ENCODE measurements at places on chromosomes 5 and 9.

DNA sequence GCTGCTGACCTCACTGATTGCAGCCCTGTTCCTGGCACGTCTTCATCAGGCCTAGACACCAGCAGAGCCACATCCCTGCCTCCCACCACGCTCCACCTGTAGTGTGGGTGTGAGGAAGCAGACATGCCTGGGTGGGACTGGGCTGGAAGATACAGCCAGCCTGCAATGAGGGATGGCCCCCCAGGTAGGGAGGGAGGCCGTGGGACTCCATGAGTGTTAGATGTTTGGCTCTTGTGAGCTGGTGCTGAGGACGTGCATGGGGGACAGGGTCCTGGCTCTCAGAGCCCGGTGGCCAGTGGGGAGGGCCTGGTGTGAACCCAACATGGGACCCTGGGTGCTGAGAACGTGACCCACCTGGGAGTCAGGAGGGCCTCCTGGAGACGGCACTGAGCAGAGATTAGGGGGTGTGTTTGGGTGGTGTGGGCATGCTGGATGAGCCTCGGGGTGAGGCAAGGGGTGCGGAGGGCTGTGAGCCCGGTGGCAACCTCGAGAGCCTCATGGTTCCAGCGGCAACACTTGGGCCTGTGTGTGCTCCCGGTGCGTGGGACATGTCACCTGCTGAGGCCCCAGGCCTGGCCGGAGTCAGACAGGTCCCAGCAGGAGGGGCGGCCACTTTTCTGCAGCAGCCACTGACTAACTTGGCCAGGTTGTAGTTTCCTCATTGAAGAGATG, 87.6 kb downstream of the PHF2 start:
- DNase-seq = no peak

DNA sequence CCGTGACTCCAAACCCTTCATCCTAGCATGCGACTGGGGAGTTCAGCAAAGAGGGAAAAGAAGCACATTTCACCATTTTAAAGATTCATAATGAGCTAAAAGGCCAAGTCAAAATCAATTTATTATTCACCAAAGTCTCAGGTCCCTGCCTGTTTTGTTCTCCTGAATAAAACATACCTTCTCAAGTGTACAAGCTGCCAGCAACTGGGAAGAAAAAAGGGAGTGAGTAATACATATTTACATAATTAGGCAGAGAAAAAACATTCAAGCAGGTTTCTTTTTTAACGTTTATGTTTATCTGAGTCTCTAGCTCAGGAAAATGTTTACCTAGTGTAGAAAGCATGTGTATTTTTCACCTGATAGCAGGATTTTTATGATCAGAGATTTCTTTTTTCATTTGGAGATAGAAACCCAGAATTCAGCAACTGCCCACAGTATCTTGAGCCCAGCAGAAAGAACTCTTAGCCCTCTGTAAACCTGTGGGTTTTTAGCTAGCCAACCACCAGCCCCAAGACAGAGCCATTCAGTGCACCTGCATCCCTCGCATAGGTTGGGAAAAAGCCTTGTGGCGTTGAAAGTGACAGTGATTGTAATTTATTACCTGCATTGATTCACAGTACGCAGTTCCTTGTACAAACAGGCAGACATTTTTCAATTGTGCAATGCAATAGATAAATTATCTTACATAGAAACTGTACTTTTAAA, 117.9 kb upstream of the GRIA1 start:
- DNase-seq = peak; percentile 89

DNA sequence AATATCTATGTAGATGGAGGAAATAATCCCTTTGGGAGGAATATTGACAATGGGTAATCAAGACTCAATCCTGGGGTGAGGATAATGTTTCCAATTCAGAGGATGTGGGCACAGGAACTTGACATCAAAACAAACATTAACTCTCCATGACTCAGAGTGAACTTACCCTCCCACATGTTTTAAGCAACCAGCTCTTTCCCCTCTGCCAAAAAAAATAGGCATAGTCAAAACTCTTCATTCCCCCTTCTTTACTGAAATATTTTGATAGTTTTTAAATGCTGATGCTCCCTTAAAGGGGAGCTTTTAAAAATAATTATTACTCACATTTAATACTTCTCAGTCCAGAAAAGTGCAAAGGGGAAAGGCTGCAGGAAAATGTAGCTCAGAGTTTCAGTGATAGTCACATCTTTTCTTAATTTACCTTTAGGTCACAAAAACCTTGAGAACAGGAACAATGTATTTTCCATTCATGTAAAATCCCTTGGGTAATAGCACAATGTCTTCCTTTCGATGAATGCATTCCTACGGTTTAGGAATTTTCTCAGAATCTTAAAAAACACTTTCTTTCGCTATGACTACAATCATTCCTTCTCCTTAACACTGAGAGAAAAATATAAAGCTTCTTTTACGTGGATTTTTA, 298.4 kb upstream of the GRAMD2B start:
- no peak for DNase-seq

GRCh38 chr9:80679916-80680315, 1009.4 kb downstream of the TLE1 start:
- no peak for DNase-seq

- peak; percentile 57 for DNase-seq
These were observed at the start of gene PCDHB5 for GRCh38 chr5:141135030-141135717. Gene PCDHB5 (plus strand): TSS chr5:141135206. CDS start chr5:141135435, 229 bp downstream.

- DNase-seq = no peak
These were observed 66.0 kb upstream of the FCN1 start for GRCh38 chr9:134983506-134984371.

DNA sequence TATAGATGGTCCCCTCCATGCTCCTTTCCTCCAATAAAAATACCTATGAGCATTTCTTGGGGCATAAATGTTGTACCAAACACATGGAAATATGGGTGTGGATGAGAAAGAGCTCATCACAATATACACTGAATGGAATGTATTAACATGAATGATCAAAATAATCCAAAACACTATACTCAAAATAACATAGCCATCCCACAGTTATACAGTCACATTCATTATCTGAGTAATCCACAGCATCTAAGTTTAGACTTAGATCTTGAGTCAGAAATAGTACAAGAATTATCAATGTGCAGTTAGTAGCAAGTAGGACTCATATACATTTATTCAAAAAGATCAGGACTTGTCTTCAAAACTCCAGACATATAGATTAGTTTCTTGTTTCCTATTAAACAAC, 175.2 kb upstream of the NREP start:
- no peak for DNase-seq

DNA sequence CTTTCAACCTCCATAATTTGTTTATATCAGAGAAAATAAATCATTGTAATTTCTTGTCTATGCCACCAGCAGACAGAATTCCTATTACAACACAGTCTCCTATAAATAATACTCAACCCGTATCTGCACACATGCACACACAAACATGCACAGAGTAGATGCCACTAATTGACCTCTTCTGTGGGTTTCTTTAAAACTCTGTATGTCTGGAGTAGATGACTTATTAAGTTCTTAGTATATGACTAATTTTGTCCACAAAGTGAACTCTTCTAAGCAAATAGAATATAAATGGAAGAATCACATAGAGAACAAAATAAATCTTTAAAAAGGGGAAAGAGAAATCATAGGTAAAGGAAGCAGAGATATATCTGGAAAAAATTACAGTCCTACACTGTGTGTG, 452.3 kb downstream of the MTRR start:
- DNase-seq = no peak

DNA sequence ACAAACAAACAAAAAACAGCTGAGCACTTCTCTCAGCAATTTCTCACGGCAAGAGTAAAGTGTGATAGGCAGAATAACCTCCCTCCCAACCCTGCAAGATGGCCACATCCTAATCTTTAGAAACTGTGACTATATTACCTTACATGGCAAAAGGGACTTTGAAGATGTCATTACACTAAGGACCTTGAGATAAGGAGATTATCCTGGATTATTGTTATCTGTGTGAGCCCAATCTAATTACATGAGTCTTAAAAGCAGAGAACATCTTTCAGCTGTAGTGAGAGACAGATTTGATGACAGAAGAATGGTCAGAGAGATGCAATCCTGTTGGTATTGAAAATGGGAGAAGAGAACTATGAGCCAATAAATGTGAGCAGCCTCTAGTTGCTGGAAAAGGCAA, 347.9 kb downstream of the CDH9 start:
- DNase-seq = no peak

- DNase-seq = no peak
These were observed 196.9 kb downstream of the CACNA1B start for GRCh38 chr9:138074516-138074915.

DNA sequence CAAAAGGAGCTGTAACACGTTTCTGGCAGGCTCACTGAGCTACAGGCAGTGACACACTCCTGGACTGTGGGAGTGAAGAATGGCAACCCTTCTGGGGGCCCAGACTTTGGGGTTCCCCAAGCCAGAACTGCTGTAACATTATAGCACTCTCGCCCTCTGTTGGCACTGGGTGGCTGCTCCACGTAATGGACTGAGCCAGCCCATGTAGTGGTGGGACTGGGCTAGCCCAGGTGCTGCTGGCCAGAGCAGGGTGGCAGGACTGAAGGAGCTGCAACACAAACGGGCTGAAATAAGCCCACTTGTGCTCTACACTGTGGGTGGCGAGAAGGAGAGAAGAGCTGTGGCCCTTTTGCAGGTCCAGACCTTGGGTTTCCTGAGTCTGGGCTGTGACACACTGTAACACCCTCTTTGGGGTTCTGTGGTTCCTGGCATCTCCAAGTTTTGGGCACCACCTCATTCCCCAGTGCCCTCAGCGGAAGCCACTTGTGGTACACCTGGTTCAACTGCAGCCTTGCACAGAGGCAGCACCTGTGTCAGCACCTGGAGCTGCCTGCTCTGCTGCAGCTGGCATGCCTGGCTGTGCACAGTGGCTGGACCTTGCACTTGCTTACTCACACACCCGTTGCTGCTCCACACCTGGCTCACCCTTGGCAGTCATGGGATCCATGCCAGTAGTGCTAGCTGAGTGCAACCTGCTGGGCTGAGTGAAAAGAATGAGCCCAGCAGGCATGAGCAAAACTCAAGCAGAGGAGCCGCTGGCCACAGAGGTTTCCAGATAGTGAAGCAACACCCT, 95.0 kb upstream of the PRR16 start:
- no peak for DNase-seq

GRCh38 chr9:3909966-3910650, 384.3 kb upstream of the RFX3 start:
- DNase-seq = no peak

DNA sequence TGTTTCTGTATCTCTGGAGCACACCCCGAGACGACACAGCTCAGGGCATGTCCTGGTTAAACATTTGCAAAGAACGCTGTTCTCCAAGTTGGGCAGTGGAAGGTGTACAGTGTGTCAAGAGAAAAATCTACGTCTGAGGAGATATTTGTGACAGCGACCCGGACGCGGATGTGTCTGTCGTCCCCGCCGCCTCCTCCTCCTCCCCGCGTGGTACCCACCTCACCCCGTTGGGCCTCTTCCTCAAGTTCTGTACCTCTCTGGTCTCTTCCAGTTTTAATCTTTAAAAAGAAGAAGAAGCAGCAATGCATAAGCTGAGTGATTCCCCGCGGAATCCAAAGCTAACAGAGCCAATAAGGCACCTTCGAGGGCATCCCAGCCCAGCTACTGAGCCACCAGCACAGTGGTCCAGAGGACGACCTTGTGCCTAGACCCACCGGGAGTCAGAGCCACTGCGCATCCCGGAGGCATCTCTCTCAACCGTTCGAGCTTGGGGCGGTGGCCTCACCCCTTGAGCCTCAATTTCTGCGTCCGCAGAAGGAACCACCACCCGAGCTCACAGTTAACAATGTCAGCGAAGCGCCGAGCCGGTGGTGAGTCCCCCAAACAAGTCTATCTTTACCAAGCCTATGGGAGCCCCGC, 467 bp downstream of the C9orf78 start:
- DNase-seq = no peak

DNA sequence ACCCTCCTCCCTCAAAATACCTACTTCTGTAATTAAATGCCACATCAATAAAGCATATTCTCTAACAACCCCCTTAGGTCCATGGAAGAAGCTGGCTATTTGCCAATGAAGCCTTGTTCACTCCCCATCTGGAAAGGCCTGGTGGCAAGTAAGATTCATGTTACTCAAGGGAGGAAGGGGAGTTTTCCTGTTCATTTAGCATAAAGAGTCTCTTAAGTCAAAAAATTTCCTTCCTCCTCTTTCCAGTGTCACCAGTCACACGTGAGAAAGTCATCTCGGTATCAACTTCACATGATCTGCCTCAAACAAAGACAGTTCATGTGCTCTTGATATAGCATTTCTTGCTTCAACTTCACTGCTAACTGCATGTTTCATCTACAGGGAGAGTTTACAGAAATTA, 32.7 kb upstream of the RIC1 start:
- DNase-seq = no peak

- no peak for DNase-seq
These were observed 23.2 kb upstream of the GOLGA1 start for GRCh38 chr9:124964056-124964455.

DNA sequence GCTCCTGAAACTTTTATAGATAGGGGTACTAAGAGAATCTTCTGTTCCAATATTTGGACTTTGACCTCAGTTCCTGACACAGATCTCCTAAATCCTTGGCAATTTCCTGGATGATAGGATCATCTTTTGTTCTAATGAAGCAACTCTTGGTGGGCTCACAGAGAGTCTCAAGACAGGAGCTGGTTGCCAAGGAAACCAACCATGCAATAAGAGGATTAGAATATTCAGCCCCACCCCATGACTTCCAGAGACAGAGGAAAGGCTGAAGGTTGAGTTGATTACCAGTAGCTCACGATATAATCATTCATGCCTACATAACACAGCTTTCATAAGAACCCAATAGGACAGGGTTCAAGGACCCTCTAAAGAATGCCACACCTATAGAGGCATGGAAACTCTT, 2050.2 kb upstream of the CDH6 start:
- DNase-seq = no peak

DNA sequence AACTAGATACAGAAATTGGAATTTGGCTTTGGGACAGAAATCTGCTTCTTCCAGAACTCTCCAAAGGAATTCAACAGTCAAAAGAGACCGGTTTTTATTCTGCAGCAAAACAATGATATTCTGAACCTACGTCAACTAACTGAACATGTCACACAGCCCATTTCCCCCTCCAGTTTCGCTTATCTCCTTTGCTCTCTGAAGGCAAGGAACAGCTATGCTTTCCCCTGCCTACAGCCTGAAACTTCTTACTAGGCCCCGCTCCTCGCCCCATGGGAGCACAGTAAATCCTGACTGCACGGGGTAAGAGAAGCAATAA, 488 bp downstream of the SKIC3 start:
- DNase-seq = no peak

GRCh38 chr5:144972317-144972716, 801.6 kb downstream of the KCTD16 start:
- no peak for DNase-seq

GRCh38 chr5:71830681-71831539, 111.8 kb downstream of the CARTPT start:
- peak; percentile 72 for DNase-seq

DNA sequence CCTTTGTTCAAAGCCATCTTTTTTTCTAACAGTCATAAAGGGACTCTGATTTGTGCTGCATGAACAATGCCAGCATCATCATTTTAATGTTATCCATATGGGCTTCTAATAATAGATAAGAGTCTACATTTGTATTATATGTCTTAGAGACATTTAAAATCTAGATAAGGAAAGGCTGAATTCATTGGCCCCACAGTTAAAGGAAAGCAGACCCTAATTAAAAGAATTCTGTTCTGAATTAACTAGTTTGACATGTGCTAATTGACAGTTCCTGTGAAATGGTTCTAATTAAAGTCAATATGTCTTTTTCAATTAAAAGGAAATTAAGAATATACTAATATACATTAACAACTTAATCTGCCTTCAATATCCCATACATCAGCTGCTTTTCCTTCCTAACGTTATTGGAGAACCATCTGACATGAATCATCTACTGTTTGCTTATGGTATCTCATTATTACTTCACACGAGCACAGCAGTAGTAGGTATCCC, 104.7 kb downstream of the NR2F1-AS1 start:
- no peak for DNase-seq

GRCh38 chr5:156482818-156483217, 155.9 kb downstream of the SGCD start:
- DNase-seq = no peak
